ENCODE measurements at places on chromosomes 6 and 20. TPM values are rescaled to one million over a fixed set of nuclear protein-coding genes. Genes with fewer than 3 reads are reported as not detected.

DLK2 gene
- not detected for total RNA-seq

GRCh38 chr6:129605967-129606366 lies 104.0 kb downstream of the ARHGAP18 start:
- DNase-seq: no peak
- no peak overlapping the region for H3K4me3 ChIP-seq
- no peak overlapping the region for H3K27ac ChIP-seq
- H3K4me1 ChIP-seq: no peaks in the 10 kb centered on the region
- H3K27me3 ChIP-seq: no peaks in the 10 kb centered on the region

GRCh38 chr6:3357678-3358077 lies 98.9 kb downstream of the PSMG4 start:
- H3K4me3 ChIP-seq: no peak overlapping the region
- peak overlapping the region; percentile 74 for H3K27ac ChIP-seq

- no peak for DNase-seq
- no peaks in the 10 kb centered on the region for H3K36me3 ChIP-seq
- peaks cover 53% of the 10 kb centered on the region for H3K4me1 ChIP-seq
- H3K27ac ChIP-seq: no peak overlapping the region
- no peaks in the 10 kb centered on the region for H3K27me3 ChIP-seq
These were observed 74.1 kb downstream of the HIVEP2 start for GRCh38 chr6:142870787-142871415.

DNA sequence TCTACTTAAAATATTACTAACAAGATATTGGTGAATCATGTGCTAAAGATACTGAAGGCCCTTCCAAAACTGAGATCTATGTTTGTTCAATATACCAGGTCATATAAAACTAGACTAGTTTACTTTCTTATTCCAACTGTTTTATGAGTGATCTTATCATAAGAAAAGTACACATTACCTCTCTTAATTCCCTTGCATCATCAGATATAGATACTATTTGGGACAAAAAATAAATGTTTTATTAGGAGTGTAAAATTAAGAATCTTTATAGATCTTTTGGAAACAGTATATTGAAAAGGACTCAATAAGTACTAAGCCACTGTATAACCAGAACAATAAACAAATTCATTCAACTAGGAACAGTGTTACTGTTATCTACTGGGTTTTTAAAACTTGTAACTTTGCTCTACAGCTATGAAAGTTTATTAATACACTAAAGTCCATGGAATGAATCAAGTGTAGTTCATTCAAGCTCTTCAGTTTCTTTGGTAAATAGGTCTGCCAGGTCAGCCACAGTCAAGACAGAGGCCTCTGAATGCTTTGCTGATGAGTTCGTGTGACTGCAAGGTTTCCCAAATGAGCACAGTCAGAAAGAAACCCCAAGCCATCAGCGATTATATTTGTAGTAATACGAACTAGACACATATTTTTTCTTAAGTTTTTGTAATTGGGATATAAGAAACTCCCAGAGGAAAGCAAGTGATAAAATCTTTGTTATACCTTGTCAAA lies 71.8 kb upstream of the FBXO30 start:
- no peaks in the 10 kb centered on the region for H3K36me3 ChIP-seq
- H3K27me3 ChIP-seq: no peaks in the 10 kb centered on the region
- no peak overlapping the region for H3K4me3 ChIP-seq
- peaks cover 4% of the 10 kb centered on the region for H3K4me1 ChIP-seq

GRCh38 chr6:90148867-90149266 lies 147.8 kb downstream of the BACH2 start:
- H3K4me3 ChIP-seq: no peak overlapping the region
- H3K4me1 ChIP-seq: no peaks in the 10 kb centered on the region
- H3K27me3 ChIP-seq: no peaks in the 10 kb centered on the region
- H3K36me3 ChIP-seq: no peaks in the 10 kb centered on the region
- H3K27ac ChIP-seq: no peak overlapping the region
- no peak for DNase-seq

- no peak for DNase-seq
- H3K27ac ChIP-seq: no peak overlapping the region
- H3K4me1 ChIP-seq: no peaks in the 10 kb centered on the region
- H3K36me3 ChIP-seq: no peaks in the 10 kb centered on the region
These were observed 203.2 kb downstream of the SIM1 start for GRCh38 chr6:100261486-100261885.

GRCh38 chr20:39623584-39624234 lies 661.6 kb downstream of the DHX35 start:
- no peak overlapping the region for H3K4me3 ChIP-seq
- H3K27ac ChIP-seq: no peak overlapping the region
- H3K4me1 ChIP-seq: no peaks in the 10 kb centered on the region
- no peaks in the 10 kb centered on the region for H3K36me3 ChIP-seq
- H3K27me3 ChIP-seq: no peaks in the 10 kb centered on the region

DNA sequence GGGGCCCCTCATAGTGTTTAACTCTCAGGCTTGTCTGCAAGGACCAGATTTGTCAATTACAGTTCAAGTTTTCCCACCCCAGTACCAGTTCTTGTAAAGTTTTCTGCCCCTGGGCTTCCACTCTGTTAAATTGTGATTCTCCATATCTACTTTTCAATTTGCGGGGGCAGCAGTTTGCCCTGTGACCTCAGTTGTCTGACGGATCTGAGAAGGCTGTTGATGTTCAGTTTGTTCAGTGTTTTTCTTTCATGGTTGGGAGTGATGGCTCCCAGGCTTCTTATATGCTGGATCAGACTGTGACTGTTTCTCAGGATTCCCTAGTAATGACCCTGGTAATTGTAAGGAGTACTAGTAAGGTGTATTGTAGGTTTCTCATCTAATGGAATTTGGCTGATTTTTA lies 101.0 kb upstream of the GGTLC1 start:
- H3K36me3 ChIP-seq: no peaks in the 10 kb centered on the region
- H3K27me3 ChIP-seq: no peaks in the 10 kb centered on the region
- H3K27ac ChIP-seq: no peak overlapping the region

- H3K27ac ChIP-seq: no peak overlapping the region
- DNase-seq: no peak
- no peaks in the 10 kb centered on the region for H3K27me3 ChIP-seq
- H3K4me3 ChIP-seq: no peak overlapping the region
- peaks cover 53% of the 10 kb centered on the region for H3K36me3 ChIP-seq
These were observed 120.5 kb downstream of the NCOA3 start for GRCh38 chr20:47622118-47622665.

DNA sequence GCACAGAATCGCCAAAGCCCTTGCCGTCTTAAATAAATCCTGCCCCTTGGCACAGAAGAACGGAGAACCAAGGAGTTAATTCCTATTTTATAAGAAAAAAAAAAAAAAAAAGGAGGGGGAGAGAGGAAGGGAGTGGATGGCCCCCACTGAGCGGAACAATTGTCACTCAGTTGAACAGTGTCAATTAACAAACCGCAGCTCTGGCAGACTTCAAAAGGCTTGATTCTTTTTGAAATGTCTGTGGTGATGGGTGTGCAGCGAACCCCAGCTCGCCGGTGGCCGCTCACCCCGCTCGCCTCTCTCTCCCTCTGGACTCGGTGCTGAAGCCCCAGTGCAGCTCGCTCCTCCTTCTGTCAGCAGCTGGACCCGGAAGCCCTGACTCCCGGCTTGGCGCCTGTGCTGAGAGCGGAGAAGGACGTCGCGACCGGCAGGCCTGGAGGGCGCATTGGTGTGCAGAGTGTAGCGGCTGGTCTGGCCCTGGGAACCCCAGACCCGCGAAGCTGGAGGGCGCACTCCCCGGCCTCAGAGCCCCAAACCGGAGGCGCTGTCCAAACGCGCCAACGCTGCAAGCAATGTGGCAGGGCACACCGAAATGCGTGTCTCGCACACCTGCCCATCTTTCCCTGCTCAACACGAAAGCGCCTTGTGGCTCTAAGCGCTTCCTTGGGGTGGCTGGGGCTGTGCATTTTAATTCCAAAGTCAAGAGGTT lies 3.4 kb downstream of the LINC00237 start:
- peak overlapping the region; percentile 52 for H3K4me3 ChIP-seq
- H3K4me1 ChIP-seq: peaks cover 61% of the 10 kb centered on the region
- H3K36me3 ChIP-seq: no peaks in the 10 kb centered on the region
- H3K27me3 ChIP-seq: peaks cover 100% of the 10 kb centered on the region
- DNase-seq: peak; percentile 67

DNA sequence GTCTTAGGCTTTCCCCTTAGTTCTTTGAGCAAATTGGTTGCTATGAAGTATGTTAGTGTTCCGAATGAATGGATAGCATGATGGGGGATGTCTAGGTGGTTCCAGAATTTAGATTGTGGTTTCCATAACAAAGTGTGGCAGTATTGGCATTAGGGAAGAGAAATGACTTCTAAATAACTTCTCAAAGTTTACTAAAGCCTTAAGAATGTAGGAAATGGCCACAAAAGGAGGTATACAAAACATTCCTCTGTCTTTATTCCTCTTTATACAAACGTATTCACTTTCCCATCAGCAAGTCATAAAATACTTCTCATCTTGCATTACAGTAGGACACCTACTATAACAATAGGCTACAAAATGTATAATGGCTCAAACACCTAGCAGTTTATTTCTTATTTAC lies 279.6 kb downstream of the ESR1 start:
- no peaks in the 10 kb centered on the region for H3K4me1 ChIP-seq
- no peaks in the 10 kb centered on the region for H3K36me3 ChIP-seq
- no peak overlapping the region for H3K27ac ChIP-seq

DNA sequence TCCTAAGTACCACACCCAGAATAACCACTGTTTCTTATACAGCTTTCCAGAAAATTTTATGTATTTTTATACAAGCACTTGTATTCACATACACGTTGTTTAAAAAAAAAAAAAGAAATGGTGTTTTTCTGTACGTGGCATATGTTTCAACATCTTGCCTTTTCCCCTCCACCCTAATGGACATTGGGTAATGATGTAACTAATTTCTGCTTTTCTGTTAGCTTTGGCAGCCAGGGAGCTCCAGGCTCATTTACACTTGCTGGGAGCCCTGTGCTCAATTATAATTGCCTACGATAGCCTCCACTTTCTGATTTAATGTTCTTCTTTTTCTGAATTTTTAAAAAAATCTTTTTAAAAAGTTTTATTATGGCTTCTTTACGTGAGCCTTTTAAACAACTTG lies 352.4 kb downstream of the UTRN start:
- no peaks in the 10 kb centered on the region for H3K4me1 ChIP-seq
- H3K27me3 ChIP-seq: no peaks in the 10 kb centered on the region
- no peak overlapping the region for H3K27ac ChIP-seq
- no peak for DNase-seq

DNA sequence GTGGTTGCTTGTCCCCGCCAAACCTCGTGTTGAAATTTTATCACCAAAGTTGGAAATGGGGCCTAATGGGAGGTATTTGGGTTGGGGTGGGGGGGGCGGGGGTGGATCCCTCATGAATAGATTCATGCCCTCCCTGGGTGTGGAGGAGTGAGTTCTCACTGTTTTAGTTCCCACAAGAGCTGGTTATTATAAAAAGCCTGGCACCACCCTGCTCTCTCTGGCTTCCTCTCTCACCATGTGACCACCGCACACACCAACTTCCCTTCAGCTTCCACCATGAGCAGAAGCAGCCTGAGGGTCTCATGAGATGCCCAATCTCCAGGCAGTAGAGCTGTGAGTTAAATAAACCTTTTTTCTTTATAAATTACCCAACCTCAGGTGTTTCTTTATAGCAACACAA lies 111.3 kb downstream of the PRDM1 start:
- H3K36me3 ChIP-seq: peaks cover 12% of the 10 kb centered on the region
- H3K27ac ChIP-seq: no peak overlapping the region
- H3K4me1 ChIP-seq: peaks cover 10% of the 10 kb centered on the region
- no peaks in the 10 kb centered on the region for H3K27me3 ChIP-seq
- H3K4me3 ChIP-seq: no peak overlapping the region

GRCh38 chr6:143555071-143555492 lies 43.6 kb upstream of the FUCA2 start:
- no peaks in the 10 kb centered on the region for H3K36me3 ChIP-seq
- DNase-seq: no peak
- no peak overlapping the region for H3K4me3 ChIP-seq
- no peak overlapping the region for H3K27ac ChIP-seq
- H3K4me1 ChIP-seq: peaks cover 13% of the 10 kb centered on the region

- H3K27ac ChIP-seq: no peak overlapping the region
- H3K4me3 ChIP-seq: no peak overlapping the region
- DNase-seq: peak; percentile 68
These were observed 41.5 kb upstream of the KCNQ5 start for GRCh38 chr6:72580281-72580940.

DNA sequence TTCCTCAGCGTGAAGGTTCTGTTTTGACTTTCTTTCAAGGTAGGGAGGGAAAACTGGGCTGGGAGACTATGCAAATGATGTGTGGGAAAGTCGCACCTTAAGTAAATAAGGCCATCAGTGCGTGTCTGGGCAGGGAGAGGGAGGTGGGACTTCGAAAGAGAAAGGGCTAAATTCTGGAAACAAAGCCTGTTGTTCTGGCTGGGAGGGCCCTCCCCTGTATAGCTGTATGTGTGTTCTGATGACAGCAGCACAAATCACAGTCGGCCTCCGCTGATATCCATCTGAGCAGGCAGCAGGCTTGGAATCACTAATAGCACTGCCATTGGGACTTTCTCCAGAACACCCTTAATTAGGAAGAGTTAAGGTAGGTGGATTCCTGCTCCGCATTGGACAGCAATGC lies 19.2 kb downstream of the JAG1 start:
- peaks cover 62% of the 10 kb centered on the region for H3K36me3 ChIP-seq
- H3K4me1 ChIP-seq: peaks cover 86% of the 10 kb centered on the region
- H3K4me3 ChIP-seq: no peak overlapping the region
- peak overlapping the region; percentile 78 for H3K27ac ChIP-seq

DNA sequence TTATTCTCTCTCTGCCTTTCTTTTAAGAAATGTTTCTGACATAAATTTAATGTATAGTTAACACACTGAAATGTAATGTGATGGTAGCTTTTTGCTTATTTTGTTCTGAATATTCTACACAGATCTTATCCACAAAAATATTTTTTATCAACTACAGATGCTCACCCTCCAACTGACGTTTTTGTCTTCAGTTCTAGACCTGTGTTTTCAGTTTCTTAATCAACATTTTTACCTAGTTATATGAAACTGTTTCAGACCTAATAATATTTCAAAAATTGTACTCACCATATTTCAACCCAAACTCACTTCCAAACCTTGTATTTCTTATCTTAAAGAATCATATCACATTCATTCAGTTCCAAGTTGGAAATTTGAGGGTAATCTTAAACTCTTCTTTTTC lies 452.8 kb downstream of the RFPL4B start:
- H3K4me1 ChIP-seq: no peaks in the 10 kb centered on the region
- DNase-seq: no peak
- H3K27me3 ChIP-seq: no peaks in the 10 kb centered on the region
- H3K36me3 ChIP-seq: no peaks in the 10 kb centered on the region
- H3K4me3 ChIP-seq: no peak overlapping the region
